ENCODE measurements at places on chromosomes 5 and 9. TPM values are rescaled to one million over a fixed set of nuclear protein-coding genes. Genes with fewer than 3 reads are reported as not detected.
A peak's percentile ranks its signal among the peaks of the same experiment; 100 is the strongest.

RCL1 gene
- total RNA-seq, result 7.3 TPM

DNA sequence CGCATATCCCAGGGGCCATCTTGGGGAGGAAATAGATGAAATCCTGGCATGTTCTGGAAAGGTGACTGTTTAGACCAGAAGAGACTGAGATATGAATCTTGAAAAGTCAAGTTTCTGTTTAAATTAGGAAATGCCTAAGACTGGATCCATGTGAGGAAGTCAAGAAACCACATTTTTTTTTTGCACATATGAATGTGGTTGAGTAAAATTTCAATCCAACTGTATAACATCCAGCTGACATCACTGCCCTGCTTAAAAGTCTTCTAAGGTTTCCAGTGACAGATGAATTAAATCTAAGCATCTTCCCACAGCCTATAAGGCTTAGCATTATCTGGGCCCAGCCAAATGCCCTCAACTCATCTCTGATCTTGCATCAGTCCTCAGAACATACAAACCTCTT lies 47.7 kb upstream of the TCERG1 start:
- peak; percentile 5 for DNase-seq

- no peak for DNase-seq
These were observed 1.2 kb upstream of the IL33 start for GRCh38 chr9:6214434-6214833.

- no peak for DNase-seq
These were observed 7.6 kb downstream of the TSPAN17 start for GRCh38 chr5:176654856-176655255.

GRCh38 chr9:105693435-105694189 lies 729 bp upstream of the TMEM38B start:
- DNase-seq, result no peak

- no peak for DNase-seq
These were observed 165.6 kb upstream of the CCDC152 start for GRCh38 chr5:42591015-42591414.

GRCh38 chr5:135213027-135213386 lies 179.0 kb upstream of the PITX1 start:
- no peak for DNase-seq

DNA sequence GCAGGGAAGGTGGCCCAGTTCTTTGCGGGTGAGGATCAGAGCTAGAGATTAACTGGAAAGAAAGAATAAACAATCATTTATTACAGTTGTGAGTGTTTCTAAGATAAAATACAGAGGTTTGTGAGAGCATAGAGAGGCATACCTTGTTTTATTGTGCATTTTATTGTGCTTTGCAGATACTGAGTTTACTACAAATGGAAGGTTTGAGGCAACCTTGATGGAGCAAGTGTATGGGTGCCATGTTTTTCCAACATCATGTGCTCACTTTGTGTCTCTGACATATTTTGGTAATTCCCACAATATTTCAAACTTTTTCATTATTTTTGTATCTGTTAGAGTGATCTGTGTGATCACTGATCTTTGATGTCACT lies 715 bp upstream of the C5orf34 start:
- no peak for DNase-seq

- DNase-seq, result no peak
These were observed 9.1 kb downstream of the LRRC70 start for GRCh38 chr5:62587737-62588136.

All from SJSA1 (cell line).